ENCODE measurements at places on chromosomes 4 and X.

GRCh38 chr4:89897867-89898266, 3.2 kb downstream of the MMRN1 start:
- no peak for DNase-seq

- no peak for DNase-seq
Observed at GRCh38 chr4:8642651-8643321, 50.2 kb downstream of the CPZ start.

DNA sequence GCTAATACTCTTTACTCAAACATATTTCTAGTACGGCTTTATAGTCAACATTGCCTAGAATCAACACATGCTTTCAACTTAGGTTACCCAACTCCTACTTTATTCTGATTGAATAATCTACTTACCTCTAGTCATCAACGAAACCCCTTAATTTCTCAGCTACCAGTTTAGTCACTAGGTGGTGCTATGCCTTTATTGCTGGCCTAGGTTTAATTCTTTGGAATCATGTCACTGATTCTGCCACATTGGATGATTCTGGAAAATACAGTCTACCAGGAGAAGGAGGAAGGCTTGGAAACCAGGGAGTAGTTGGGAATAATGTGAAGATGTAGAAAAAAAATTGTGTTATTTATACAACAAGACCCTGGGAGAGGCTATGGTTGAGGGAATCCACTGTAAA, 167.7 kb downstream of the DCAF12L2 start:
- DNase-seq: no peak

- DNase-seq: no peak
Observed at GRCh38 chrX:129678614-129679195, 23.9 kb upstream of the APLN start.

GRCh38 chr4:42104521-42104920, 47.9 kb downstream of the BEND4 start:
- no peak for DNase-seq

Measured in activated T-helper 1 cell treated with anti-CD3 and anti-CD28 coated beads, Interleukin-2, amount 50 U/mL, for 16 hours (primary cell).